ENCODE measurements at places on chromosomes 4 and X.

- no peak for DNase-seq
Observed at GRCh38 chr4:119832776-119833175, 204.2 kb upstream of the PDE5A start.

DNA sequence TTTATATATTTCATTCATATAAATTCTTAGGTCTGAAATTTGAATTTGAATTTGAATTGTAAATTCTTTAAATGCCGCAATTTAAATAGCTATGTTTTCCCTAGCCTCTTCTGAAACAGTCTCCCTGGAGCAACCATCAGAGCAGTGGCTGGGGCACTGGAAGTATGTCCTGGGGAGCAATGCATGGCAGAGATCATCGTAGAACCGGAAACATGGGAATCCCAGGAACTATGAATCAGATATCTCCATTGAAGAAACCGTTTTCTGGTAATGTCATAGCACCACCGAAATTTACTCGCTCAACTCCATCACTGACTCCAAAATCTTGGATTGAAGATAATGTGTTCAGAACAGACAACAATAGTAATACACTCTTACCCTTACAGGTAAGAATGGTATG, 4.9 kb downstream of the CPEB2 start:
- DNase-seq, result no peak

- no peak for DNase-seq
Observed at GRCh38 chr4:42088386-42088785, 64.1 kb downstream of the BEND4 start.

DNA sequence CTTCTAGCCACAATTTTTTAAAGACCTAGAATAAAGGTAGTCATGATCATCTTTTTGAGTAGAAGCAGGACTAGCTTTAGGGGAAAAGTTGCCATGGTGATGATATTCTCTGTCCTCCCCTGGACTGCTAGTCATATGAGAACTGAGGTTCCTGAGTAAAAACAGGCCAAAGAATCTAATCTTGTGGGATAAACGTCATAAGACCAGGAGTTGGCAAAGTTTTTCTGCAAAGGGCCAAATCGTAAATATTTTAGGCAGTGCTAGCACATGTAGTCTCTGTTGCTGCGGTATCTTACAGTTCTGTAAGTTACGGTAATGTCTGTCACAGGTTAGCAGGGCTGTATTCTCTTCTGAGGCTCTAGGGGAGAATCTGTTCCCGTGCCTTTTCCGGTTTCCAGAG, 3.4 kb downstream of the PRPS2 start:
- no peak for DNase-seq

DNA sequence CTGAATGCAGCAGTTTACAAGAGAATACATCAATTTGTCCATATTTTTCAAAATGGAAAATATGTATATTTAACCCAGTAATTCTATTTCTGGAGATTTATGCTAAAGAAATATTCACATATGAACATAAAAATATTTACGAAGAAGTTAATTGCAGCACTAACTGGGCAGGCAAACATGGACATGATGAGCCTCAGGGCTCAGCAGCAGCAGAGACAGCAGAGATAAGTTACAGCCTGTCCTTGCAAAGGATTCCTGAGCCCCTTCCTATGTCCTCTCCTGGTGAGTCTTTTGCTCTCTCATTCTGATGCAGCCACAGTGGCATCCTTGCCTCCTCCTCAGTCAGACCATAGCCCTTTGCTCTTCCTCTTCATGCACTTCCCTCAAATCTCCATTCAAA, 680.6 kb upstream of the CPEB2 start:
- no peak for DNase-seq

GRCh38 chr4:73311428-73311827, 52.8 kb upstream of the ANKRD17 start:
- DNase-seq, result no peak

- no peak for DNase-seq
Observed at GRCh38 chr4:55032179-55032578, 93.2 kb downstream of the KDR start.

- DNase-seq, result no peak
Observed at GRCh38 chr4:176302283-176303275, 17.2 kb upstream of the SPCS3 start.

DNA sequence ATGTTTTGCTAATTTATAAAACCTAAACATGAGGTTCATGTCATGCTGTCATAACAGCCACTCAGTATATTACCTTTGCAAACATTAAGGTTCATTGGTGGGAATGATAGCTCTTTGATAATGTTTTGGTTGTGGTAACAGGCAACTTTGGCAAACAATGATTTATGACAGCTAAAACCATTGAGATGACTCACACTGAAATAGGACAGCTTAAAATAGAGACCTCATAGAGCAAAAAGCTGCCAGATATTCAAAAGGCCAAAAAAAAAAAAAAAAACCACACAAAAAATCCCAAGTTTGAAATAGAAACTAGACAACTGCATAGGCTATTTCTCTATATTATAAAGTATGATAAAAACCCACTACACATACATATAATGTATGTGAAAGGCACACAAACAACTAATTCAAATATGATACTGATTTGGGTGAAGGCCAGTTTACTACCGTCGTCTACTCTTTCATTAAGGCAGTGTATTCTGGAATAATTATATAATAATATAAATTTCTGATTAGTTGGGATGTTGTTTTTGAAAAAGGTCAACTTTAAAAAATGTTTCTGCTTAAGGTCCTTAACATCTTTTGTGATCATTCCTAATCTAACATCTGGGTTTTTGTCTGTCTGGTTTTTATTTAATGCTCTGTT, 646.0 kb upstream of the PITX2 start:
- no peak for DNase-seq
